ENCODE measurements at places on chromosomes 5 and 9.

DNA sequence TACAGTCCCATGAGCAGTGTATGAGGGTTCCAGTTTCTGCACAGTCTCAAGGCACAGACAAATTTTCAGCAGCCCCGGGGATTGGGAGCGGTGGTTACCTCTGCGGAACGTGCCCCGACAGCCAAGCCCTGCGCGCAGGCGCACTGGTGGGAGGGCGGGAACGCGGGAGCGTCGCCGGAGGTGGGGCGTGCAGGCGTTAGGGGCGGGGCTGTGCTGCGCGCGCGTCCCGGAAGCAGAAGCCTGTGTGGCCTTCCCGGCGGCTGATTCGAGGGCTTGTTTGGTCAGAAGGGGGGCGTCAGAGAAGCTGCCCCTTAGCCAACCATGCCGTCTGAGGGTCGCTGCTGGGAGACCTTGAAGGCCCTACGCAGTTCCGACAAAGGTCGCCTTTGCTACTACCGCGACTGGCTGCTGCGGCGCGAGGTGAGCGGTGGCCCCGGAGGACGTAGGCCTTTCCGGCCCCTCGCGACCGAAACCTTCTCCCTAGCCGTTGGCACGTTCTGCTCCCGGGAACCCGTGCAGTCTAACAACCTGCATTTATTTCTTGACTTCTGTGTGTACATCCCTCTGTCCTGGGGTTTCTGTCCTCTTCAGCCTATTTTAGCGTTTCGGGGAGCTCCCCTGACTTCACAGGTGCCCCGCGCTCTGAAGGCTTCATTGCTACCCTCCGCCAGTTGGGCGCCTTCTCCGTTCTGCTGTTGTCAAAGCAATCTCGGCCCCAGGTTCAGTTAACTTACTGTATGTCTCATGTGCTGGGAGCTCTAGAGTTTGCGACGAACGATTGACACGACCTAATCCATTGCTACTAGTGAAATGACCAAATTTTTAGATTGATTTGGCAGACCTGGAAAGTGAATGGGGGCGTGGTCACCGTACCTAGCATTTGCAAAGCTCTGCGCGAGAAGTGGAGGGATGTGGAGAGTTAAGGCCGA lies at the start of gene GLE1:
TSS of gene GLE1 (plus strand) at position 235 of the 929 bp plus-strand sequence. CDS start at position 322, 87 bp downstream.
- DNase-seq = peak; percentile 89

GRCh38 chr5:169218176-169218575 lies 82.8 kb downstream of the SLIT3 start:
- DNase-seq = no peak

- peak; percentile 31 for DNase-seq
Measured at GRCh38 chr9:107214915-107215314, 68.2 kb upstream of the RAD23B start.

DNA sequence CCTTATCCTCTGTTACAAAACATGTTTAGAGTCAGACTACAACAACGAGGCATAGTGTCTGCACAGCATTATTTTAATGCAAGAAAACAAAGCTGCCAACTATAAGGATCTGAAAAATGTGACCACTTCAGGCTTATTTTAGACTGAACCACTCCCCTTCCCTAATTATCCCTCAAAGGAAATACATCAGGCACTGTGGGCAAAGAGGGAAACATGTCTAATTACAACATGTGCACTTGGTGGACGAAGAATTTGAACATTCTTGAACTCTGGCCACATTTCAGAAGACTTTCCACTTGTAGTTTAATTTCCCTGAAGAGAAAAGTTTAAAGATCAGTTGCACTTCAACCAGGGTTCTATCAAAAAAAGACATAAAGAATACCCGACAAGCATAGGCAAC lies 3.8 kb downstream of the MTMR12 start:
- no peak for DNase-seq

GRCh38 chr5:172617817-172618216 lies 23.2 kb upstream of the NEURL1B start:
- DNase-seq = no peak

DNA sequence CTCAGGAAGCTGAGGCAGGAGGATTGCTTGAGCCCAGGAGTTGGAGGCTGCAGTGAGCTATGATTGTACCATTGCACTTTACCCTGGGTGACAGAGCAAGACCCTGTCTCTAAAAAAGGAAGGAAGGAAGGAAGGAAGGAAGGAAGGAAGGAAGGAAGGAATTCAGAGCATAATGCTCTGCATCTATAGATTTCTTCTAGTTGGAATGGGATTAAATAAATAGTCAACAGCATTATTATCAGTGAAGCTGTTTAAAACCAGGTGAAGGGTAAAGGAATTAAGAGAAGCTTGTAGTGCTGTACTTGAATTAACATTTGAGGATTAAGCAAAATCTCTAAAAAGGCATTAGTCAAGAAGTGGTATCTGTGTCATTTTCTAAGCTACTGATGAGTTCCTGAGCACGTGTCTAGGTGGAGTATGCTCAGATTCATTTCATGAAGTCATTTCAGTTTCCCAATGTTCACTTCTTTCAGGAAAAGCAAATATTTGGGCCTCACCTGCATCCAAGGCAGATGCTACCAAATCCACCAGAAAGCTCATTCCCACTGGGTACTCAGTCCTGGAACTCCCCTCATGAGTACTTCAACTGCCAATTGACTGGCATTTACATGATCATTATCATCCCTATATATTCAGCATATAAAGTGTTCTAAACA lies 8.4 kb downstream of the PDE6A start:
- no peak for DNase-seq

DNA sequence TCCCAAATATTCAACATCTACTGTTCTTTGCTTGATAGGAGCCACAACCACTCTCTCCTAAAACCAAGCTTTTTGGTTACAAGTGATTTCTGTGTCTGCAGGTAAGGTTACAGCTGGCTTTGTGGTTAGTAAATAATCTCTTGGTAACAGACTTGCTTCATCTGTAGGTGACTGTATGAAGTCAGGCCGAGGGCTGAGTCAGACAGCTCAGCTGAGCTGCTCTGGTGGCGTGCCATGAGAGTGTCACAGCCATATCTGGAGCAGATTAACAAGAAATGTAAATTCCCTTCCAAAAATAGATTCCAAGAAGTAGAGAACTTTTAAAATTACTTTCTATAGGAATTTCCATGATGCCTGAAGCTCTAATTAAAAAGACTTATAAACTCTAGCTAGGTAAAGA lies 23.7 kb upstream of the TAS2R1 start:
- DNase-seq = peak; percentile 94

GRCh38 chr5:125348221-125348692 lies 601.8 kb upstream of the ZNF608 start:
- DNase-seq = peak; percentile 62

DNA sequence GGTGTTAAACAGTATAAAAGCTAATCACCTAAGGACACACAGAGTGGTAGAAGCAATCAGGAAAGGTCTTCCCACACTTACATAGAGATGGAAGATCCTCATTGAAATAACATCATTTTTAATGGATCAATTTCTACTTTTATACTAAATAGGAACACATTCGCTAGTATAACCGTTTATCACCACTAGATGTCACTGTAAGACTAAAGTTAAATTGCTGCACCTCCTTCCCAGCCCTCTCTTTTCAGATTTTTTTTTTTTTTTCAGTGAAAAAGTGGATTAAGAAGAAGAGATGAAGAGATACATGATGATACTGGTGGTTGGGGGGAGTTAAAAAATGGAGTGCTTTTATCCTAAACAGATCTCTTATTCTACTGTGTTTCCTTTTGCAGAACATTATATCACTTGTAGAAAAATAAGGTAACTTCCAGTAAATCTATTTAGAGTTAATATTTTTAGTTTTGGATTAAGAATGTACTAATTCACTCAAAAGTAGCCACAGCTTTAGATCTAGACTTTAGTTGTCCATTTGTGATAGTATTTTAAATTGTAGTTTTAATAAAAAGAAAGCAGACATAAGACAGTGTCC lies 116.9 kb upstream of the ARRDC3 start:
- DNase-seq = peak; percentile 52

DNA sequence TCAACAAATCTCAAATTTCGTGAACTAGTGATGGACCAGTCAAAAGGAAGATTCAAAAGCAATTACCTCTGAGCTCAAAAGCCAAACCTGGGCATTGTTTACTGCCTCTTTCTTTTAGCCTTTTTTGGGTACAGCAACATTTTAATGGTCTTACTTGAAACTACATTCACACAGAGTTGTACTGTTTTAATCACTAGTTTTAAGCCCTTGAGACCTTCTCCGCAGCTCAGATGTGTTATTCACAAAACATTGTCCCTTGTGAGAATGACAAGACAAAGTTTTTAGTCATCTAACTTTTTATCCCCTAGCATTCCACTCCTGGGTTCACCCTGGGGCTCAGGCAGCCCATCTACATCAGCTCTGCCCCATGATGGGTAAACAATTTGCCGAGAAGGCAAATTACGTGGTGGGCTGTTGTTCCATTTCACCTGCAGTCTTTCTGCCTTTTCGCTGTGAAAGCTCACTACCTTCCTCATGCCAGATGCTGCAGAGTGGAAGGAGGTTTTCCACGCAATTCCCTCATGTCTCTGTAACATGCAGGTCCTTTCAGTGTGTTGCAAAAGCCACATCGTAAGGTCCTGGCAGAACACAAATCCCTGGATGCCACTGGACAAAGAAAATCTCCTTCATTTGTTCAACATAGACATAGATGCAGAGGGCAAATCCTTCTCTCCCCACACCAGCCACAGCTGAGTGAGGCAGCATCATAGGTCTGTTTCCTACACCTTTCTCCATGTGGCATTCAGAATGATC lies 175.7 kb downstream of the EBF1 start:
- no peak for DNase-seq

DNA sequence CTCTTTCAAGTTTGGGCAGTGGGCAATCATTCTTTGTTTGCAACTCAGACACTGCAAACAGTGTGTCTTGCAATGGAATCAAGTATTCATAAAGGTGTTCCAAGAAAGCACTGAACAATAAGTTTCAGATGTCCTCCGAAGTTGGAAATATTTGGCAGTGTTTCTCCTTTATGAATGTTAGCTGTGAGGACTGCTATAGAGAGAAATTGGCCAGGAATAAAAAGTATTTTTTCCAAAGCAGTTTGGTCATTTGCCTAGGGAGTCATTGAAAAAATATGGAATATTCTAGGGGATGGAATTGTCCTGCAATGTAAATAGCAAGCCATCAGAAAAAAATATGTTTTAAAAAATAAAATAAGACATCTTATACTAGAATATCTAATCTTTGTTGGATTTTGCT lies 688.6 kb upstream of the SEMA6A start:
- no peak for DNase-seq

- no peak for DNase-seq
Measured at GRCh38 chr9:113609562-113610318, 146.2 kb downstream of the RGS3 start.
